ENCODE measurements at places on chromosomes 3 and 15.

- no peak for DNase-seq
Observed at GRCh38 chr3:48655606-48656005, 7.1 kb downstream of the CELSR3 start.

GRCh38 chr15:66859688-66860253, 157.7 kb downstream of the SMAD6 start:
- DNase-seq: no peak

GRCh38 chr15:90407871-90408317, 19.9 kb downstream of the IQGAP1 start:
- DNase-seq: no peak

- DNase-seq: no peak
Observed at GRCh38 chr15:63104727-63105126, 16.9 kb upstream of the LACTB start.

GRCh38 chr15:94277485-94277884, 46.1 kb downstream of the MCTP2 start:
- no peak for DNase-seq

- DNase-seq: no peak
Observed at GRCh38 chr15:75674366-75674765, 26.7 kb downstream of the SNX33 start.

GRCh38 chr15:39642011-39642640, 61.2 kb downstream of the THBS1 start:
- no peak for DNase-seq

- DNase-seq: no peak
Observed at GRCh38 chr3:100205171-100205570, 55.6 kb upstream of the TBC1D23 start.
